Activated T-helper 1 cell treated with Interleukin-2 at 50 U/mL for 16 hours (primary cell): ENCODE measurements at places on chromosomes 5 and 9.

DNA sequence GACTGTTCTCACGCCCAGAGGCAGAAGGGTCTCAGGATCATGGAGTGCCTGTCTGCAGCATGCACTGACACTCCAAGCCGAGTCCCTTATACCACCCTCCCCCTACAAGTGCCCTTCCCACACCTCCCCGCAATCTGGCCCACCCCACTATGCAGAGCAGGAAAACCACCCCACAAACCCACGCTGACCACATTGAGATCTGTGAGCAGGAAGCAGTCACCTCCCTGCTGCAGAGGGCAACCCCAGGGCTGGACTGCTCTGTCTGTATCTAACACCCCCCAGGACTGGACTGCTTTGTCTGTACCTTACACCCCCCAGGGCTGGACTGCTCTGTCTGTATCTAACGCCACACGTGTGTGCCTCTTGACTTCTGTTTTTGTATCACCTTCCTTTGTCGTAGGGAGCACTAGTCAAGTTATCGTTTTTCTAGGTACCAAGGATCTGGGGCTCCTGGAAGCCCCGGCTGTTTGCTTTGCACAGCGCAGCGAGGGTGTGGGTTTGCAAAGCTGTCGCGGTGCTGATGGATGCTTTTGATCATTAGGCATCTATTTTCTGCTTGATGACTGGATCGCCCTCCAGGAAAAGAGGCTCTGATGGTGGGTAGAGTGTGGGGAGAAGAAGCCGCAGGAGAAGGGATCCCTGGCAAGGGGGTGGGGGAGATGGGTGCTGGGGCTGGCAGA is 21.5 kb downstream of the OLFM1 start:
- DNase-seq = no peak

DNA sequence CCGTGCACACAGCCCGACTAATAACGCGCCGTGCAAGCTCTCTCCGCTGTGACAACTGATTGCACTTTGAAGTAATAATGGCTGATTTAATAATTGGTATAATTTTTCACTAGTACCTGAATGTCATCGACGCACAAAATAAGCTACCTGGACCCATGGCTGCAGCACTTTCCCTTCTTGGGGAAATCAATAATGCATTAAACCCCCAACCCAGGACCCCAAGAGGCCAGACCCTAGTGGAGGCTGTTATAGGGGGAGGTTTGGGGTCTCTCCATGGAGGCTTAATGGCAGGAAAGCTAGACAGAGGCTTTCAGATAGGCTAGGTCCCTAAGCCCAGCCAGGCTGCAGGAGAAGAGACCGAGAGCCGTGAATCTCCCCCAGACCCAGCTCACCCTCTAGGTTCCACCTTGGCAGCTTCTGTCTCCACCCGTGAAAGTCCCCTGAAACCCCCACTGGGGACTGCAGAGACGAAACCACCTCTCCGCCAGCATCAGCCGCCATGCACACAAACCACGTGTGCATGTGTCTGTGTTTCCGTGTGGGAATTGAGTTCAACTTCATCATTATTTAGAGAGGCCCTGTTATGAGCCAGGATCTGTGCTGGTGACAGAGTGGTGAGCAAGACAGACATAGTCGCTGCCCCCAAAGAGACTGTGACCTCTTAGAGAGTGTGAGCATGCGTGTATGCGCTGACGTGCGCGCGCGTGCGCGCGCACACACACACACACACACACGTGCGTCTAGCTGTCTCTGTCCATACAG is 168.6 kb upstream of the MVB12B start:
- no peak for DNase-seq

- no peak for DNase-seq
These were observed 31.5 kb downstream of the GOLGA2 start for GRCh38 chr9:128244091-128244836.

DNA sequence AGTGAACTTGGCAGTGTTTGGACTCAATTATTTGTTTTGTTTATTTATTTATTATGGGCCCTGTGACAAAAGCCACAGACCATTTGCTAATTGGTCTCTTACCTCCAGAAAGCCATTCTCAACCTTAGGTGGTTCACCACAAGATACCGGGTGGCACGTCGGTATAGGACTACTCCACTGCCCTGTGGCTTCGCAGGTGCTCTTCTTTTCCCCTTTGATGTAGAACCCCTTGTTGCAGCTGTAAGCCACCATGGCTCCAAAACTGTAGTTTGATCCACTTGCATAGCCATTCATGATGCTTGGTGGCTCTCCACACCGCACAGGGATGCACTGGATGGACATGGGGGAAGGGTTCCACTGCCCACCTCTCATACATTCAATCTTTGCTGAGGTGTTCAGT is 73.3 kb upstream of the TXNDC8 start:
- DNase-seq = no peak

- no peak for DNase-seq
These were observed 550.8 kb downstream of the CDH9 start for GRCh38 chr5:26487553-26487952.

GRCh38 chr5:82676661-82677060 is 398.5 kb upstream of the RPS23 start:
- no peak for DNase-seq
